ENCODE measurements at places on chromosomes 3 and 15.

DNA sequence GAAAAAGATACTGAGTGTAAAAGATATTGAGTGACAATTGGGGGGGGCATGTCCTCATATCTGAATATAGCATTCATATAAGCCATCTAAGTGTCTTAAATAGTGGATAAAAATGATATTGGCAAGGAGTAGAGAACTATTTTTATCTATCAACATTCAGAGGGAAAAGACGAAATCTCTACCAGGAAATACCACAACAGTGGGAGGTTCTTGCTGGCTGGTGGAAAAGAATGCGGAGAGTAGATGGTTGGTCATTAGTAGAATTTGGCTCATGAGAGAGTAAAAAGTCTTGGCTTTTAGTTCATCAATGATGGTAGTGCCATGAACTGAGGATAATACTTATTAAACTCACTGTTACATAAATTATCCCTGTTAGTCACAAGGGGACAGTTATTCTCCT is 4.8 kb upstream of the TCF12 start:
- DNase-seq: no peak

DNA sequence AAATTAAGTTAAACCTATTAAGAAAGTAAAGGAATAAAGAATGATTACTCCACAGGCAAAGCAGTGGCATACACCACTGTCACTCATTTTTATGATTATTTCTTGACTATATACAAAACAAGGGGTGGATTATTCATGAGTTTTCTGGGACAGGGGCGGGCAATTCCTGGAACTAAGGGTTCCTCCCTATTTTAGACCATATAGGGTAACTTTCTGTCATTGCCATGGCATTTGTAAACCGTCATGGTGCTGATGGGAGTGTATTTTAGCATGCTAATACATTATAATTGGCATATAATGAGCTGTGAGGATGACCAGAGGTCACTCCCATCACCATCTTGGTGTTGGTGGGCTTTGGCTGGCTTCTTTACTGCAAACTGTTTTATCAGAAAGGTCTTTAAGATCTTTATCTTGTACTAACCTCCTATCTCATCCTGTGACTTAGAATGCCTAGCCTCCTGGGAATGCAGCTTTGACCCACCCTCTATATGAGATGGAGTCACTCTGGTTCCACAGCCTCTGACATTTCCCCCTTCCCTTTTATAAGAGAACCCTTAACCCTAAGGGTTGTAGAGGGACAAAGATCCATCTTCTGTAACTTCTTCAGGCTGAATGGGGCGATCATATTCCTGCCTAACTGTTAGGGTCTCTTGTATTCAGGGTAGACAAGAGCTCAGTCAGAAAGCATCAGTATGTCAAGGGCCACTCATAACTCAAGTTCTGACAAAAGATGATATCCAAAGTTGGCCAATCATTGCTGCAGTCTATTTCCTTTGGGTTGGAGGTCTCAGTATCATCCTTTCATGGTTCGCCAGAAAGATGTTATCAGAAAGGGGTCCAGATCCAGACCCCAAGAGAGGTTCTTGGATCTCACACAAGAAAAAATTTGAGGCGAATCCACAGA is 79.5 kb upstream of the LIPC start:
- no peak for DNase-seq

DNA sequence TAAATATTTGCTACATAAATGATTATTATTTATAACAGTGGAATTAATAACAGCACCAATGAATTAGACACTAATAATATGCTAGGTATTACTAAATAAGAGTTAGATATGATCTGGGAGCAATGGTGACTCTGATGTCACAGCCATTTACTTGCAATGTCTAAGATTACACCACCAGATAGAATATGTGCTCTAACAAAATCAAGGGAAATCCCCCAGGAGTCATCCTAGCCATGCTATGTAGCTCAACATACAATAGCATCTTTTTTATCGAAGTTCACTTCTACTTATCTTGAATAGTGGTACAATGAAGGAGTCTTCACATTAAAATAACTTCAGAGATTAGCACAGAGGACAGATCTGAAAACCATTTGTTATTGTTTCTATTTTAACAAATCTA is 154.0 kb downstream of the FMN1 start:
- no peak for DNase-seq

DNA sequence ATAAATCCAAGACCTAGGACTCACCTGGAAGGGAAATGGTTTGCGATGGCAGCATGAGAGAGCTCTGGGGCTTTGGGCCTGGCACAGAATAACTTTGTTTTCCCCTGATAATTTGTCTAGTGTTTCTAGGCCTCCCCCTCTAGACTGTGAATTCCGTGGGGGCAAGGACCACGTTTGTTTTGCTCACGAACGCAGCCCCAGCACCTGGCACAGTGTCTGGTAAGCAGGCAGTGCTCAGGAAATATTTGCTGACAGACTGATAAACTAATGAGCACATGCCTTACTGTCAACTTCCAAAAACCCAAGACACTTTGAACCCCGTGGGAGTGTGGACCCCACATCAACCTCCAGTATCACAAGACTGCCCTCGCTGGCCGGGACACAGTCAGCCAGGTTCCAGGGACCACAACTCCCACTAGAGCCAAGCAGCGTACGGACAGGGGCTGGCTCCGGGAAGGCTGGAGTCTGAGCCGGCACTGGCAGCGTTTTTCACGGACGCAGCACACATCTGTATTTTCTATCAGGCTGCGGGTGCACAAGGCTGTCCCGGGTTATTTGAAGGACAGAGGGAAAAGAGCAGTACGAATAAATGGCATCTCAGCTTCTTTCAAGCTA is 146.5 kb downstream of the XXYLT1 start:
- DNase-seq: no peak

GRCh38 chr3:134237454-134238145 is 13.1 kb downstream of the RYK start:
- no peak for DNase-seq

DNA sequence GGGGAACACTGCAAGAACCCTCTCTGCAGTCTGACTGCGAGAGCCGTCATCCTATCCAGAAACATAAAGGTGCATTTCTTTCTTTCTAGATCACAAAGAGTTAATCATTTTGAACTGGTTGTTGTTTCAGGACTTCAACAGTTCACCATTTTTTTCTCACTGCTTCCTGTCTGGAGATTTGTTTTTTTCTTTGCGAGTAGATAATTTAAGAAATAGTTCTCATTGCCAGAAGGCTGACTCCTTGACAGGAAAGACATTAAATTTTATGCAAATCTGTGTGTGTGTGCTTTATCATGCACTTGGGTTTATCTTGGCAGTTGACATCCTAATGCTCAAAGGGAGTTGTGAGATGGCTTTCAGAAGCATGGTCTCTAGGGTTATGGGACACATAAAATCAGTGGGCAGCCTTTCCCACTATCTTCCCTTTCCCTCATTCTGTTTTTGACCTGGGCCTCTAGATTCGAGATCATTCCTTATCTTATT is 123.5 kb upstream of the TBL1XR1 start:
- no peak for DNase-seq

DNA sequence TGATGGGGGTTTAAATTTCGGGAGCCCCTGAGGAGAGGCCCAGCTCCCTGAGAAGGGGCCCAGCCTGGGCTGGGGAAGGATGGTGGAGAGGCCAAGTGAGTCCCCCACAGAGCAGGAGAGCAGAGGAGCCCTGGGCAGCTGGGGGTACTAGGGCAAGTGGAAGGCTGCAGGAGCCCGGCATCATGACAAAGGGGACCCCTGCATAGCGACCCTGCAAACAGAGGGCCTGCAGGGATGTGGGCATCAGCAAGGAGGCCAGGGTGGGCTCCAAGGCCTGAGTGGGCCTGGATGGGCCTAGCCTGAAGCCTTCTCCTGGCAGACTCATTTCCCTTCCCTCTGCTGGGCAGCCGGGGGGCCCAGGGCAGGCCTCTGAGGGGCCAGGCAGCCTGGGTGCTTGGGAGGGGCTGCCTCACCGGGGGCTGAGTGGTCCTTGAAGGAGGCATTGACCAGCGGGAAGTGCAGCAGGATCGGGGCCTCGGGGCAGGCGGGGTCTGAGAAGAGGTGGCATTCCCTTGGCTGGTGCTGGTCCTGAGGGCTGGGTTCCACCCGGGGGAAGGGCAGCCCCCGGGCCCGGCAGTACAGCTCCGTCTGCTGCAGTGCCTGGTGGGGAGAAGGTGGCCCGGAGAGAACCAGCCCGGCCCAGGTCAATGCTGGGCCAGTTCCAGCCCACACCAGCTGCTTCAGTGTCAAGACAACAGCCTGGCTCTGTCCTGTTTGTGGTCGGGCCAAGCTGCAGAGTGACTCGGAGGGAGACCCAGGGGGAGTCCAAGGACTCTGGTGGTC is 24.7 kb downstream of the PLA2G4D start:
- DNase-seq: no peak

DNA sequence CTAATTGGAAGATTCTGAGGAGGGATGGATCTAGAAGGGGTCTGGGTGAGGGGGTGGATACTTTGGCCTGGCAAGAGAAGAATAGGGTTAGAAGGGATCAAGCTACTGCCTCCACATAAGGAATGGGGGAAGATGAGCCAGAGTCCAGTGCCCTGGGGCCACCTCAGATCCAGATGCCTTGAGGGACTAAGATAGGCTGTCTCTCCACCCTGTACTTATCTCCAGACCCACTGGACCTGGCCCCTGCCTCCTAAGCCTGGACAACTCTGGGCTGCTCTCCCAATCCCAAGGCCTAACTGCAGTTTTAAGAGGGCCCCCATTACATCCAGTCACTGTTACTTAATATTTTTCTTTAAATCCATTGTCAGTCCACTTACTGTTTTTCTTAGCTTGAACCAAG is 2.0 kb downstream of the DVL3 start:
- DNase-seq: no peak

DNA sequence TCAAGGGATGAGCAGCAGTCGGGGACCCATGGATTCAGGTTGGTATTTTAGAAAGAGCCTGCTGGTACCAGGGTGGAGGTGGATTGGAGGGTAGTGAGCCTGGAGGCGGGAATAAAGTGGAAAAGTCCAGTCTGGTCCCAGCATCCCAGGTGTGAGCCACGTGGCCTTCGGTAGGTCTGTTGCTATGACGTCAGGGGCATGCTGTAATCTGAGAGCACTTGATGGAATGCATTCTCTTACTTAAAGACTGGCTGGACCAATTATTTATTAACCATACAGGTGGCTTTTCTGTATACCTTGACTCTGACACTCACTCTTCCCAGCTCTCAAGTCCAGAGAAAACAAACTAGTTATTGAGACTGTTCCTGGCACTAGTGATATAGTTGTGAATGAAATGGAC is 389.9 kb upstream of the RGMA start:
- DNase-seq: no peak

DNA sequence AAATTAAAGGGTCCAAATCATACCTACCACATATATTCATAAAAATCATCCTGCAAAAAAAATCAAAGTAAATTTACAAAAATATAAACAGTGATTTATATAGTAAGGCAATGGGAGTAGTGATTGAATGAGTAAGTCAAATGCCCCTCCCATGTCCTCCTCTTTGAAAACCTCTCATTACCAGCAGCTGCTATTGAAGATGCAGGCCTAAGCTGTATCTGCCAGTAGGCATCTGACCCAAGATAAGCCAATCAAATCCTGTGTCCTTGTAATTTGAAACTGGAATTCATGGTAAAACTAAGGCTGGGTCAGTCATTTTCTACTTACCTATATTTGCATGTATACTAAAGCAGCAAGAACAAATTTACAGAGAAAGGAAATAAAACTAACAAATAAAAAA is 60.4 kb upstream of the POU1F1 start:
- no peak for DNase-seq

- no peak for DNase-seq
Measured at GRCh38 chr3:73611176-73611575, 13.6 kb downstream of the PDZRN3 start.

- DNase-seq: no peak
Measured at GRCh38 chr3:14285548-14285925, 106.9 kb downstream of the LSM3 start.

DNA sequence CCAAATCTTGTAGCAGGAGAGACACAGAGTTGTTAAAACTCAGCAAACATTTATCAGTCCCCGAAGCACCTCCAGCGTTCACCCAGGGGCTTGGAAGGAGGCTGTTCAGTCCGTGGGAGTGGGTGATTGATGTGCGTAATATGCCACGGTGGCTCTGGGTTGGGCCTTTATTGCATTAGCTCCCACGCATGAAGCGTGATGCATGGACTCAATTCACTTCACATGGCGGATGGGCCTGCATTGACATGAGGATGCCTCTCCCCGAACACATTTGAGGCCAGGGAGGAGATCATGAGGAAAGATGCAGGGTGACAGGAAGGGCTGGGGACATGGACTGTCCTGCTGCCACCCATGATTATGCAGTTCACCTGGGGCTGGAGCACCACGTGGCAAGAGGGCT is 126.5 kb downstream of the FAM43A start:
- DNase-seq: no peak

- no peak for DNase-seq
Measured at GRCh38 chr3:30681649-30682211, 75.3 kb downstream of the TGFBR2 start.

DNA sequence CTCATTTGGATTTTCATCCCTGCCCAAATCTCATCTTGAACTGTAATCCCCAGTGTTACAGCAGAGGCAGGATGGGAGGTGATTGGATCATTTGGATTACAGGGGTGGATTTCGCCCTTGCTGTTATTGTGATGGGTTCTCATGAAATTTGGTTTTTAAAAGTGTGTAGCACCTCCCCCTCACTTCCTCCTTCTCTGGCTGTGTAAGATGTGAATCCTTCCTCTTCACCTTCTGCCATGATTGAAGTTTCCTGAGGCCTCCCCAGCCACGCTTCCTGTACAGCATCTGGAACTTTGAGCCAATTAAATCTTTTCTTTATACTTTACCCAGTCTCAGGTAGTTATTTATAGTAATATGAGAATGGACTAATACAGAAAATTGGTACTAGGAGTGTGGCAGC is 316.8 kb downstream of the PLCL2 start:
- DNase-seq: no peak

DNA sequence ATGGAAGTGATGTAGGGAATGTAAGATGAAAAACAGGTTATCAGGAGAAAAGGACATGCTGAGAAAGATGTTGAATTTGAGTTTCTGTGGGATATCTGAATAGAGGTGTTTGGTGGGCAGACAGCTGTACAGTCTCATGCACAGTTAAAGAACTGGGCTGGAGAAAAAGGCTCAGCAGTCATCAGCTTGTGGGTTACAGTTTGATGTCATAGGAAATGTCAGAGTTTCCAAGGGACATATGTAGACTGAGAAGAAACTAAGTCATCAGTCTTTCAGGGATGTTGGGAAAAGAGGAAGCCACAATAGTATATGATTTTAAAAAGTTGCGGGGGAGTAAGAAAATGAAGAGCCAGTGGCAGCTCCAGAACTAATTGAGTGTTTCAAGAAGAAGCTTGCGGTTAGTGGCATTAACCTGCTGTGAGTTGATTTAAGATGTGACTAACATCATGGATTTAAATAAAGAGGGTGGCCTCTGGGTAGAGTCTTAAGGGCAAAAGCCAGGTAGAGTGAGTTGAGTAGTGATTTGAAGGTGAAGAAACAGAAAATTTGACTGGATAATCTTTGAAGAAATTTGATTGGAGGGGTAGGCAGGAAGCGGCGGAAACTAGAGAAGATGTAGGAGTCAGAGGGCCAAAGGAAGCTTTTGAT is 24.6 kb downstream of the GORASP1 start:
- DNase-seq: no peak

GRCh38 chr15:95894407-95894956 is 436.0 kb upstream of the NR2F2 start:
- DNase-seq: no peak

GRCh38 chr15:101472033-101472432 is 17.5 kb downstream of the PCSK6 start:
- no peak for DNase-seq

- DNase-seq: no peak
Measured at GRCh38 chr3:128487813-128488635, 5.0 kb downstream of the GATA2 start.

All from activated CD8-positive, alpha-beta memory T cell treated with anti-CD3 and anti-CD28 coated beads for 1 hour (primary cell).